ENCODE measurements at places on chromosomes 16 and 17.

DNA sequence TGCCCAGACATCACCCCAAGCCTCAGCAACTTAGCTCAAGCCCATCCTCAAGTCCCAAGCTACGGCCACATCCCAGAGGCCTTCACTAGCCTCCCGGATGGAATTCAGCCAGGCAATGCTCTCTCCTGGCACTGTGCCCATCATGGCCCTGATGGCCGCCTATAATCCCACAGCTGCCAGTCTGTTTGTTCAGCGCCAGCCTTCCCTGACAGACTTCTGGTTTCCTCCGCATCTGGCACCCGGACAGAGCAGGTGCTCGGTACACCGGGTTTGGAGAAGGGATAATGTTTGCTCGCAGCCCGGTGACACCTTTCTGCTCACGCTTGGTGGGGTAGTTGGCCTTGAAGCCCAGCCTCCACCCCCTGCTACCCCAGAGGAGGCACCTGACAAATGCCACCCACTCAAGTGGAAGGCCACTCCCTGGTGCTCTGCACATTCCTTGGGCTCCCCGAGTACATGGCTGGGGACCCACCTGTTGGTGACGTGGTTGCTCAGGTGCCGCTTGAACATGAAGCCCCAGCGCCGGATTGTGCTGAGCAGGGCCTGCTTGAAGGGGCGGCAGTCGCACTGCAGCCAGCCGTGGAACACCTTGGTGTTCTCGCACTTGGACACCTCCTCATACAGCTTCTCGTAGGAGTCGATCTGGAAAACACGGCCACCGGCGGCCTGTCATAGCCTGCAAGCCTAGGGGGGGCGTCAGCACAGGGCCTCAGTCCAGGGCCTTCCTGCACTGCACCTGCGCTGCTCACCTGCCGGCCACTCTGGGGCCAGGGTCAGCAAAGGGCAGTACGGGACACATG is 47.1 kb downstream of the DNAH17 start:
- DNase-seq: no peak

DNA sequence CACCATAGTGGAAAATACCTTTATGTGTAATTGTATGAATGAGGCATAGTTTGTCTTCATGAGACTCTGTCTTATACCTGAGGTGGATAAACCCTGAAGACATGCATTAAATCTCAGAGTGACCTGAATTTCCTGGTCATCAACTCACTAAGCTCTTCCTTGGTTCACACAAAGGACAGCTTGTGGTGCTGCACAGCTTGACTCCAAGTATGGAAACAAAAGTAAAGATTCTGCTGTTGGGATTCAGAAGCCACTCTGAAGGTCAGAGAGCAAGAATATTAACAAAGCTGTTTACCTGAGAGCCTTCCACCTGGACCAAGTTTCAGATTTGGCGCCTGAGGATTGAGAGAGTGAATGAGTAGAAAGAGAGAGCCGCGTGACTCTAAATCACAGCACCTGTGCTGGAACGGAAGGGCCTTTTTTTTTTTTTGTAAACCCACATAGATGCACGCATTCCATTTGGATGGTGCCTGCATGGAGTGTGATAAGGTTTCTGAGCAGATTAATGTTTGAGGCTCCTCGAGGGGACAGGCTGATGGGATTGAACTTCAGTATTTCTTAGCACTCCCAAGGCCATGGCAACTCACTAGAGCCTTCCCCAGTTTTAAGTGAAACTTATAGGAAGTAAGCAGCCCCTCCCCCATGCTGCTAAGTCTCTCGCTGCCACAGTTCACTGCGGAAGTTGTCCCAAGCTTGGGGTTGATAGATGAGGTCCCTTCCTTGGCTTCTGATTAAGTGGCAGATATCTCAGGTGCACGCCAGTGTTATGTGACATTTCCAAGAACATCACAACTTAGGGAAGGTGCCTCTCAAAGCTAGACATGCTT is 28.7 kb downstream of the CALB2 start:
- DNase-seq: no peak

GRCh38 chr17:80819422-80820164 is 172.0 kb upstream of the CHMP6 start:
- DNase-seq: no peak

GRCh38 chr16:23286131-23286532 is 16.0 kb upstream of the SCNN1B start:
- DNase-seq: no peak

DNA sequence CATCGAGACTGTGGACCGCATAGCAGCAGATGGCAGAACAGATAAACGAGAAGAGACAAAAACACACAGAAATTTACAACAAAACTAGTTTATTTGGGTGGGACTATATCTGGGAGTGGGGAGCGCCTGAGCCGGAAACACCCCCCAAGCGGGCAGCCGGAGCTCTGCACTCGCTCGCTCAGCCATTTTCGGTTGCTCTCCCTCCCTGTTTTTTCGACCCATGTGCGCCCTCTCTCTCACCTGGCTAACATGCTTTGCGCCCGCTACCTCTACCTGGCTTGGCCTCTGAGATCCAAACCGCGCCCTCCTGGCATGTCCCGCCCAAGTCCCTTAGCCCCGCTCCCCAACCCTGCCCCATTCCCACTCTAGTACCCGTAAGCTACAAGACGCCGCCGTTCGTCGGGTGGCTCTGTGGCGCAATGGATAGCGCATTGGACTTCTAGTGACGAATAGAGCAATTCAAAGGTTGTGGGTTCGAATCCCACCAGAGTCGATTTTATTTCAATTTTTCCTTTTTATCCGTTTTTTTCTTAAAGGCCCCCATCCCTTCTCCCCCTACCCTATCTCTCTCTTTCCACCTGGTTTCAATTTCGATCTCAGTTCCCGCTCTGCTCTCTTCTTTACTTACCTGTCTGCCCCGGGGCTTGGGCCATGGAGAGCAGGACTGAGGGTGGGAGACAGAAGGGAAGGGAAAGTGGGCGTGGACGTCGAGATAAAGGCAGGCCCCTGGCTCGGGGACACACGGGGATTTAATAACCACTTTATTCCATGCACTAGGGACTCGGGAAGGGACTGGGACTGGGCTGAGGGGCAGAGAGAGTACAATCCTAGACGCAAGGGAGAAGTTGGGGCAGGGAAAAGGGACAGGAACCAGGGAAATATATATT is 2.4 kb upstream of the ALOXE3 start:
- DNase-seq: peak; percentile 71

GRCh38 chr16:56852401-56852730 is 12.6 kb upstream of the SLC12A3 start:
- DNase-seq: no peak

DNA sequence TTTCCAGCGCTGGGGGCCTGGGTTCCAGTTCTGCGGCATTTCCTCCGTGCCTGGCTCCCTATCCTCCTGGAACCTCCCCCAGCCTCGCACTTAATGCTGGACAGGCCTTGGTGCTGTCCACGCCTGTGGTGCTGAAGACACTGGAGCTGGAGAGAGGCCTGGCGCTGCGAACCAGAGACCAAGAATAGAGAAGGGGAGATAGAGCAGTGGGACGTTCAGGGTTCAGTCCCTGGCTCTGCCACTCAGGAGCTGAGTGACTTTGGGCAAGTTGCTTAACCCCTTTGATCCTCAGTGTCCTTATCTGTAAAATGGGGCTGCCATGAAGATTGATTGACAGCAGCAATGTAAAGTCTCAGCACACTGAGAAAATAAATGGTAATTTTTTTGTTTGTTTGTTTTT is 11.9 kb downstream of the SBK1 start:
- DNase-seq: peak; percentile 57

- DNase-seq: peak; percentile 30
Measured at GRCh38 chr17:60586288-60586974, 13.6 kb upstream of the PPM1D start.

DNA sequence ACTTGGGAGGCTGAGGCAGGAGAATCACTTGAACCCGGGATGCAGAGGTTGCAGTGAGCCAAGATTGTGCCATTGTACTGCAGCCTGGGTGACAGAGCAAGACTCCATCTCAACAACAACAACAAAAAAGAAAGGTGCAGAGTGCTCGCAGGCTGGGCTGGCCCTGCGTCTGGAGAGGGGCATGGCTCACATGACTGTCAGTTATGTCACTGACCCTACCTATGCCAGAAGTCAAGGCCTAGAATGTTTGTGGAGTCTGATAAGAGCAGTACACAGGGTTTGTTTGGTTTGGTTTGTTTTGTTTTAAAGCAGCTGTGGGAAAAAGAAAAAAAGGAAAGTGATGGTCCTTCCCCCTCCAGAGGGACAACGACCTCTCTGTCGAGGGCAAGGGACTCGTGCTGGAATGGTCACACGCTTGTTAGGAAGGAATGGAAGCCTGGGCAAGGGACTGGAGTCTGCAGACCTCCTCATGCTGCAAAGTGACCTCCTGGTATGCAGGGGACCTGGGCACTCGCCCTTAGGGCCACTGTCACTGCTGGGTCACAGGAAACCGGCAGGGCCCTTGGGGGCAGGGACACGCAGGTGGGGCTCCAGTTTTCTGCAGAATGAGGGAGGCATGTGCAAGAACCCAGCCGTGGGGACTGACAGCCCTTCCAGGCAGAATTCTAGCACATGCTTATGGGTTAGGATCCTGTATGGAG is 10.1 kb upstream of the OSGIN1 start:
- no peak for DNase-seq

- no peak for DNase-seq
Measured at GRCh38 chr16:46873201-46873600, 11.0 kb upstream of the GPT2 start.

DNA sequence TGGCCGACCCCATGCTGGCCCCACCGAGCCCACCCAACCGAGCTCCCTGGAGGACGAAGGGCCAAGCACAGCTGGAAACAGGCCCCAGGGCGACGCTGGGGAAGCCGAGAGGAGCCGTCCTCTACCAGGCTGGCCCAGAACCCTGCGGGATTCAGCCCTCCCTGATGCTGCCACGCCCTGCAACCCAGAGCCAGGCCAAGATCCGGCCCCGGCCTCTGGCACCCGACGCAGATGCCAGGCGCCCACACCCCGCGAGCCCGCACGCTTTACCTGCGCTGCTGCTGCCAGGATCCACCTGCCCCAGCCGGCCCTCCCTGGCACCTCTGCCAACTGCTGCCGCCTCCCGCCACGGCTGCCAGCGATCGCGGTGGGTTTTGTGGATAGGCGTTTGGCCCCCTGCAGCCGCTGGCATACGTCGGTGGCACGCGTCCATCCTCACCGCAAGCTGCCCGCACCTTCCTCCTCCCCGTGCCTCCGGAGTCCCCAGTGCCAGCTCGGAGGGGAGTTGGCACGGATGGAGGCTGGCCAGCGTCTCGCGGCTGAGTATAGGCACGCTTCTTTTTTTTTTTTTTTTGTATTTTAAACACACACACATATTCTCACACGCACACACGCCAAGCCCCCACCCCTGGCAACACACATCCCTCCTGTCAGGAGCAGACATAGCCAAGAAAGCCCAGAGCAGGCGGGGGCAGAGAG is 41.3 kb upstream of the ACSF3 start:
- DNase-seq: no peak

GRCh38 chr16:11109566-11109965 is 146.4 kb downstream of the SOCS1 start:
- no peak for DNase-seq

- no peak for DNase-seq
Measured at GRCh38 chr17:1759529-1759928, 2.3 kb upstream of the SERPINF1 start.

- DNase-seq: no peak
Measured at GRCh38 chr17:44602970-44603369, 45.7 kb downstream of the FZD2 start.

- DNase-seq: no peak
Measured at GRCh38 chr17:4407216-4407615, 26.5 kb upstream of the SPNS3 start.

- no peak for DNase-seq
Measured at GRCh38 chr17:67549820-67550219, 167.9 kb upstream of the NOL11 start.

DNA sequence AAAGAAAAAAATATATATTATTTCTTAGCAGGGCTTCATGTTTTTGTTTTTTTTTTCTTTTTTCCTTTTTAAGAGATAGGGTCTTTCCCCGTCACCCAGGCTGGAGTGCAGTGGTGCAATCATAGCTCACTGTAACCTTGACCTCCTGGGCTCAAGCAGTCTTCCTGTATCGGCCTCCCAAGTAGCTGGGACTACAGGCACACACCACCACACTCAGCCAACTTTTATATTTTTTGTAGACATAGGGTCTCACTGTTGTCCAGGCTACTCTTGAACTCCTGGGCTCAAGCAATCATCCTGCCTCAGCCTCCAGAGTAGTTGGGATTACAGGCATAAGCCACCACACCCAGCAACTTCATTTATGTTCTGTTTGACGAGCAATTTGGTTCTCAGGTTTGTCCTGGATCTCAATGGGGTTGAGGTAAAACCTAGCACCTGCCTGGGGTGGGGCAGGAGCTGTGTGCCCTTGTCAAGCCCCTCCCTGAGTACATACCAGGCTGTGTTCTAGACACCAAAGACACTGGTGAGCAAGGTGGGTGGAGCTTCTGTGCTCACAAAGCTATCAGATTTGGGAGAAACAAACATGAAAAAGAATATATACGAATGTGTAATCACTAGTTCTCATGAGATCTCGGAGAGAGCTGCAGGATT is 19.2 kb downstream of the GPT2 start:
- DNase-seq: no peak

DNA sequence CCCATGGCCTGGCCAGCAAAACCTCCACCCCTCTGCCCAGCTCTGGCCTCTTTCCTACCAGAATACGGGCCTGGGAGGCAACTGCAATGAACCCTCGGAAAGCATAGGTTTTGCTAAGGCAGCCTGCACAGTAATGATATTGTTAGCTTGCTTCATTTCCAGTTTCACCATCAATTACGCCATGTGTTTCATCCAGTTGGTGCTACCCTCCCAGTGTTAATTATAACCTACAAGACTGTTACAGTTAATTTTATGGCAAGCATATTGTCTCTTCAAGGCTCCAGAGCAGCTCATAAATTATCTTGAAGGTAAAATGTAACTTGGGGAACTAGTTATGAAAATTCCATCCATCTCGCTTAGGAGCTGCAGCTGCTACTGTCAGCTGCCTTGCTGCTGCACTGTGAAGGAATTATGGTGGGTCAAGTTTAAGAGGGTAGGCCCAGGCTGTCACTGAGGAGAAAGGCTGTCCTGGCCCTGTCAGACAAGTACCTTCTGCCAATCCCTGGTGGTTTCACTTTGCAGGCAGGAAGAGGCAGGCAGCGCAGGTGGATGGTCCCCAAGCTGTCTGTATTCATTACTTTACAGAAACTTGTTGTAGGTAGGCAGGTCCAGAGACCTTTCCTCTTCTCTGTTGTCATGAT is 242.9 kb downstream of the FTO start:
- no peak for DNase-seq

- DNase-seq: no peak
Measured at GRCh38 chr17:11889266-11889665, 108.0 kb downstream of the ZNF18 start.

- DNase-seq: no peak
Measured at GRCh38 chr16:68655806-68656205, 10.7 kb downstream of the CDH3 start.
